ENCODE measurements at places on chromosomes 11 and 22. TPM values are rescaled to one million over a fixed set of nuclear protein-coding genes. Genes with fewer than 3 reads are reported as not detected.
A peak's percentile ranks its signal among the peaks of the same experiment; 100 is the strongest.

GRCh38 chr11:9146477-9146876 lies 55.1 kb upstream of the SCUBE2 start:
- no peak for DNase-seq

GRCh38 chr11:16785520-16786128 lies 47.2 kb downstream of the C11orf58 start:
- DNase-seq = no peak

DNA sequence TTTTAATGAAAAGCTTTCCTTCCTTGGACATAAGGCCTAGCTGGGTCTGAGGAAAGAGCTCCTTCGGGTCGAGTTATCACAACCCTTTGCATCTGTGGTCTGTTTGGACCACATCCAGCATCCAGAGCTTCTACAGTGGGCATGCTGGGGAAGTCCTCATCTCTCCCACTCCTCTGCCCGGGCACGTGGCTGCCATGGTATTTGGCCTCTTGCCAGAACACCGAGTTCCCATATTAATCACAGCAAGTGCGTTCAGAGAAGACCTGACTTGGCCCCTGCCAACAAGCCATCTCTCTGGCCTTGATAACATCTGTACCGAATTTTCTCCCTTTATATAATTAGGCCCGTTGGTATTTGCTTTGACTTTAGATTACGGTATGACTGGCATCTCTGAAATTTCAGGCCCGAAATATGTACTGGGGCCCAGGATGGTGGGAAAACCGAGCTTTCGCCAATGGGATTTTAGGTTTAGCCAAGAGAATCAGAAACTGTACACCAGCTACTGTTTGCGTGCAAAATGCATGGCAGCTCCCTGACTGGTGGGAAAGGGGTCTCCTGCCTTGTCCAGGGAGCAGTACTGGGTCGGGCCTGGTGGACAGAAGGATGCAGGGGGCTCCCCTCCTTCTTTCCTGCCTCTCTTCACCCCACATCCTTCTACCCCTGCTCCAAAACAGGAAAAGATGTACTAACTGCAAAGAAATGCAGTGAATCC lies 90.0 kb downstream of the MICAL2 start:
- no peak for DNase-seq

DNA sequence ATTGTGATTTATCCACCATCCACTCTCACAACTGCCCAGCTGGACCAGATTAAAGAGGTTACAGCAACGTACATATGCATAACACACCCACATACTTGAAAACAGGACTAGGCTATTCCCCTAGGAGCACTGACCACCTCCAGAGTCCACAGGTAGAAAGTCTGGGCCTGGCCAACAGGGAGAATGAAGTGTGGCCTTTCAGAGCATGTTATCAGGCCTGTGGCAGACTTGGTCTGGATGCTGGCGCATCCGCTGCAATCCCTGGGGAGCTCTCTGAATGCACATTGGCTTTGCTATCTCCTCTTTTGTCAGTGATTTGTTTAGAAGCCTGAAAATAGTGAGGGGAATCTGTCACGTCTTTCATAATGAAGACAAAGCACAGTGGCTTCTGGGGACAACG lies 86.7 kb downstream of the C11orf58 start:
- DNase-seq = no peak

DNA sequence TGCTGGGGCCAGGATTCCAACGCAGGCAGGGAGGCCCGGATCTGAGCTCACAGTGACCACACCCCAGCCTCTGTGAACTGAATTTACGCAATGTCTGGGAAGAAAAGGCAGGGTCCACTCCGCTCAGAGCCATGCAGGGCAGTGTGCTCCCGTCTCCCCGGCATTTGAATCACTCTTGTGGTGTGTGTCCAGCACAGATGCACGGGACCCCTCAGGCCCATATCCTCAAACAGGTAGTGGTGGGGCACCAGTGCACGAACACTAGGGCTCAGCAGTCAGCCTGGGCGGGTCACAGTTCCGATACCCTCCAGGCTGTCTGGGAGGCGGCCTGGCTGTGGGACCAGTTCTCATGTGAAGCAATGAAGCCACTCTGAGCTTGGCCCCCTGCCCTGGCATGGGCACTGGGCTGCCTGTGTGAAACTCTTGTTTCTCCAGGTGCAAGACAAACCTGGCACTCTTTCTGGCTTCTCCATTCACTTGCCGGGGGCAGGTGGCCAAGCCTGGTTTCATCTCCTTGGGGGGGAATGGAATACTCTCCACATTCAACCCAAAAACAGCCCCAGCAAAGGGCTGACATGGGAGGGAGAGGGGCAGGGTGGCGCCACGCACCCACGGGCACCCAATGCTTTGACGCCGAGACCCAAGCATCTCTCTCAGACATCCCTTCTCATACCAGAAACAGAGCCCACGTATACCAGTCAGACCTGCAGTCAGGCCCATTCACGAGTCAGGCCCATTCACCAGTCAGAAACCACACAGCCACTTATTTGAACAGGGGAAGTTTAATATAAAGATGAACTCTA lies 14.3 kb downstream of the DHCR7 start:
- peak; percentile 57 for DNase-seq

GRCh38 chr22:31951194-31952093 lies 7.1 kb downstream of the YWHAH start:
- no peak for DNase-seq

DNA sequence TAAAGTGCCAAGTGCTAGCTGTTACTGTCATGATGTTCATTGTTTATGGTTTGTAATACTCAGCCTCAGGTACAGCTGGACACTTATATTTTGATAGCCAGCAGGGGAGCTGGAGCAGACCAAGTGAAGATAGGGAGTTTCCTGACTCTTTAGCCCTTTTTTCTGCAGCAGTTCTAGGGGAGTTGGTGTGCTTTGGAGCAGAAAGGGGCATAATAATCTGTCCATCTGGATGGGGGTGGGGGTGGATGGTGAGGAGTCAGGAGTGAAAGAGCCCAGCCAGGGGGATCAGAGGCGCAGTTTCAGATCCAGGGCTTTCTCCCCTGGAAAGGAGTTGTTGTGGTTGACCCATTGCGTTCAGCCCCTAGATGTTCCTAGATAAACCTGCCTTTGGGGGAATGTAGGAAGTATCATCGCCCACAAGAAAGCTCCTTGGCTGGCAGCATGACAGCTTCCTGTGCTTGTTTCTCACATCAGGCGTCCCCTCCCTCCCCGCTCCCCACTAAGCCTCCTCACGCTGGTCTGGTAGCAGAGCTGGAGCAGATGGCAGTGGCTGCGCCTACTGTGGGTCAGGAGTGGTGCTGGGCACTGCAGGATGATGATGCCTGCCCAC lies 41.9 kb downstream of the MED15 start:
- DNase-seq = no peak

Gene TMEM191C
- total RNA-seq = 1.00 TPM

Gene FAM83F
- 0.23 TPM for total RNA-seq

Gene CHADL
- 5.8 TPM for total RNA-seq

Data from upper lobe of left lung (tissue), 6 donors.